ENCODE measurements at places on chromosomes 16 and 17.

DNA sequence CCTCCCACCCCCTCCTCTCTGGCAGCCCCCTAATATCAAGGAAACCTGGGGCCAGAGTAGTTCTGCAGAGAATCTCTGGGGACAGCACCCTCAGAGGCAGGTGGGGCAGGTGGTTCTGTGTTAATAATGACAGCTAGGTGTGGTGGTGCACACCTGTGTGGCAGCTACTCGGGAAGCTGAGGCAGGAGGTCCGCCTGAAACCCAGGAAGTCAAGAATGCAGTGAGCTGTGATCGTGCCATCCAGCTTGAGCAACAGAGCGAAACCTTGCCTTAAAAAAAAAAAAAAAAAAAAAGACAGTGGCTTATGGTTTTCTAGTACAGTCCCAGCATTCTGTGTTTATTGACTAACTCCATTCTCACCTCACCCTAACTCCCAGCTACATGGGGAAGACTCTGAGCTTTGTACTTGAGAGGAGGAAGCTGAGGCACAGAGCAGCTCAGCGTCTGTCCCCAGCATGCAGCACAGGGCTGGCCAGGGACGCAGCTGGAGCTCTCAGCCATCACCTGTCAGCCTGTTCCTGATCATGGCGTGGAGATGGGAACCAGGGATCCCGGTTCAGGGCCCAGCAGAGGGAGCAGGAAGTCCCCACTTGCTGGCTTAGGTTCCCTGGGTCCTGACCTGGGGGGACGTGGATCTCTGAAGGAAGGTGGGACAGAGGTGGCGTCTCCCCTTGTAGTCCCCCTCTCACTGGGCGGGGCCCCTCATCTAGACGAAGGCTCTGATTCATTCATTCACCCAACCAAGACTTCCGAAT is 6.1 kb downstream of the DBNDD1 start:
- DNase-seq, result no peak

GRCh38 chr16:3101018-3101840 is 2.1 kb upstream of the ZSCAN10 start:
- peak; percentile 62 for DNase-seq

DNA sequence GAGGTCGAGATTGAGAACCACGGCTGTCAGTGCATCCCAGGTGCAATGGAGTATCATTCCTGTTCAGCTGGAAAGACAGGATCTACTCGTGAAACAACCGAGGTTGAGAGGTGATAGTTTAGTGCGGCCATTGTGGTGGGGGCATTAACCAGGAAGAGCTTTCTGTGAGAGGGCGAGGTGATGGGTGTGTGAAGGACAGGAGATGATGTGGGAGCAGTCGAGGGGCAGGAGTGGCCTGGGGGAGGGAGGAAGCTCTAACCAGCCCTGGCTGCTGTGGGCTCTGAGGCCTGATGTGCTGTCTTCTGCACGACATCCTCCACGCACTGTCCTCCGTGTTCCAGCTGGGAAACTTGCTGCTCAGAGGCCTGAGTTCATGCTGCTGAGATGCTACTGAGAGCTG is 22.0 kb downstream of the GOSR2 start:
- no peak for DNase-seq

DNA sequence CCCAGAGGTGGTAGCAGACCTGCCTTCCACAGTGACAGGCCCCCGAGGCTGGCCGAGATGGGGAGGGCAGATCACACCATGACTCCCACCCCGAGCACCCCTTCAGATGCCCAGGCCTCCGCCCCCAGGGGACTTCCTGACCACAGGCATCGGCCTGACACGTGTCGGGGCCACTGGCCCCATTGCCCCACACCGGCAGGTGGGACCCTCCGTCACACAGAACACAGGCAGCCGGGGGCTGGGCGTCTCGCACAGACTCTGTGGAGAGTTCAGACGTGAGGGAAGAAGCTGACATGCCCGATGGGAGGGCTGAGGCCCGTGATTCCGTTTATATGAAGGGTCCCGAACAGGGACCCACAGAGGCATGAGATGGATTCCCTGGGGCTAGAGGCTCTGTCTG is 51.3 kb upstream of the GNG13 start:
- no peak for DNase-seq

DNA sequence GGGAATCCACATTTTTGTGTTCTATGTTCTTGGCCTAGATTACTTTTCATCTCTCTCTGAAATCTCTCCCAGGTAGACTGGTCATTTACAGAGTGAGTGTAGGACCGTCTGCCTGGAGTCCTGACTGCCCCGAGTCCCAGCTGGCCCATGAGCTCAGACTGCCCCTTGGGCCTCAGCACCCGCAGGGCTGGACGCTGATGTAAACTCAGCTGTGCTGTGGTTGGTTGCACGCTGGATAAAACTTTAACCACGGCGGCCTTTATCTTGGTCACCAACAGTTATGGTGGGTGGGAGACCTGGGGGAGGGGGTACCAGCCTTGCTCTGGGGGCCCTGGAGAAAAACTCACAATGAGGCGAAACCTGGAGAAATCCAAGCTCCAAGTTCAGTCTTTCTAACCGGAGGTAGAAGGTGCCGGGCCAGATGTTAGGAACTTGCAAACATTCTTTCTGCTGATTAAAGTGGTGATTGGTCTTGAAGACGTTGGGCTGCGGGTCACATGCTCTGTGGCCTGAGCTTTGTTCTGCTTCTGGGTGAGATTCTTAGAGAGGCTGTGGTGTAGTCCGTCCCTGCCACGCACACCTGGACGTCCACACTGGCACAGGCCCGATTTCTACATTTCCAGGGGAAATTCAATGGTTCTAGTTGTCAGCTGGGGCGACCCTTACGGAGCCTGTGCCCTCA is 6.9 kb downstream of the METRNL start:
- no peak for DNase-seq

DNA sequence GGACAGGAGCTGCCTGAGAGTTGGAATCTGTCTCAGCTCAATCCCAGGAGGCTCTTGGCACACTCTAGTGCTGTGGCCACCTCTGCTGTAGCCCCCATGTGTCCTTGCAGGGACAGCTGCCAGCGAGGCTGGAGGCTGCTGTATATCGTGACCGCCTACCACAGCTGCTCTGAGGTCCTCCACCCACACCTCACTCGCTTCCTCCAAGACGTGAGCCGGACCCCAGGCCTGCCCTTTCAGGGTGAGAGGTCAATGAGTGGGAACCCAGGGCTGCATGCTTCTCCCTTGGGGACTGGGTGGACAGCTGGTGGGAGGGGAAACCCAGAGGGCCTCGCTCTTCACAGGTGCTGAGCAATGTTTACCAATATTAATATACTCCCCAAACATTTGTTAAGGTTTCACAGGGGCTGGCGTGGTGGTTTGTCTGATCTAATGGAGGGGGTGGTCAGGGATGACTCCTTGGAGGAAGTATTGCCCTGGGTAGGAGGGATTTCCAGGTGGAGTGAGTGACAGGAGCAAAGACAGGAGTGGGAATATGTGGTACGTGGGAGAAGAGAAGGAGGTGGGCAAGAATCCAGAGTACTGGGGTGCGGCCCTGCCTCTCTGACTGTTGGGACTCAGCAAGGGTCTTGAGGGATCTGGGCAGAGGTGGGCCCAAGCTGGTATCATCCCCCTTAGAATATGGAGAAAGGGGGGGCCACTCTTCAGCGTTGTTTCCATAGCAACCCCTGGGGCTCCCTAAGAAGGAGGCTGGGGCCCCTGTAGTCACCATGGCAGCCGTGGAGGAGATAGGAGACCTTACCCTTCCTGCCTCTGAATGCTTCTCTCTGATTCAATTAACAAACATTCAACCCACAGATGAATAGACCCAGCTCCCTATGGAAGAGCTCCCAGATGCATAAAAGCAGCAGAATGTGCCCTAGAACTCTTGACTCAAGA is 22.2 kb upstream of the ALKBH5 start:
- DNase-seq, result no peak

DNA sequence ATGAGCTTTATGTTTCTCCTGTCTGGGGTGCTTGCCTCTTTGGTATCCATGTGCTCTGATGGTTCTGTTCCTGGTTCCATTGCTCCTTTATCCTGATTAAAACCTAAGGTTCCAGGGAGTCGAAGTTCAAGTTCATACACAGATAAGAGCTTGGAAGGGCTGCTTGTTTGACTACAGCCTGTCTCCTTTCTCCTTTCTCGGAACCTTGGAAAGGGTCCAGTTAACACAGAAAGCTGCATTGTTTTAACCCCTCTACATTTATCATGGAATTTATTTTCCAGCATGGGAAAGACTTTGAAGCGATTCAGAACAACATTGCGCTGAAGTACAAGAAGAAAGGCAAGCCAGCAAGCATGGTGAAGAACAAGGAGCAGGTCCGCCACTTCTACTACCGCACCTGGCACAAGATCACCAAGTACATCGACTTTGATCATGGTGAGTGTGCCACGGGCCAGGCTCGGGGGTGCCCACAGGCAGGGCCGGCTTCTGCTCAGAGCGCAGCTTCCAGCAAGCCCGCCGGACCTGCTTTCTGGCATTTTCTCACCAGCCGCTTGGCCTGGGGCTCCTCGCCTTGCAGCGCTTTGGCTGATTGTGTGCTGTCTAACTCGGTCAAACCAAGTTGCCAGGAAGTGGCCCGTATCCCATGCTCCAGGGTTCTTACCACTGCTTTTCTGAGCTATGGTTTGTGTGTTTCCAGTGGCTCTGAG is 19.9 kb downstream of the CRAMP1 start:
- no peak for DNase-seq

- no peak for DNase-seq
Observed at GRCh38 chr17:27552276-27552732, 78.7 kb upstream of the LGALS9 start.

DNA sequence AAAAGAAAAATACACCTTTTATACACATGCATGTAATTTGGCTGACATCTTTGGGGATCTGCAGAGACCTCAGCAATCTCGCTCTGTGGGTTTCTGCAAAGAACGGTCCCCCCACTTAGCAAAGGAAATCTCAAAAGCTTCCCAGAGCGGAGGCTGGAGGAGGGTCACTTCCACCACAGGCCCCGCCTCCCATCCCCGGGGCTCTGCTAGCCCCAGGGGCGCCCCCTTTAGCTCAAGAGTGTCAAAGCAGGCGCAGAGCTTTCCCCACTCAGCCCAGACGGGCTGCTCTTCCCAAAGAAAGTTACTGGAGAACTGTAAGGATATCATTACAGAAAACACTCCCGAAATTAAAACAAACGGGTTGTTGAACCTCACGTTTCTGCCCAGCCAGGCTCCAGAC is 11.4 kb downstream of the SLC13A5 start:
- peak; percentile 27 for DNase-seq

- DNase-seq, result no peak
Observed at GRCh38 chr16:27193300-27193990, 9.9 kb upstream of the KDM8 start.

GRCh38 chr17:75897160-75898019 is 639 bp upstream of the TRIM65 start:
- no peak for DNase-seq

- no peak for DNase-seq
Observed at GRCh38 chr17:82419540-82419939, 1.2 kb upstream of the OGFOD3 start.

DNA sequence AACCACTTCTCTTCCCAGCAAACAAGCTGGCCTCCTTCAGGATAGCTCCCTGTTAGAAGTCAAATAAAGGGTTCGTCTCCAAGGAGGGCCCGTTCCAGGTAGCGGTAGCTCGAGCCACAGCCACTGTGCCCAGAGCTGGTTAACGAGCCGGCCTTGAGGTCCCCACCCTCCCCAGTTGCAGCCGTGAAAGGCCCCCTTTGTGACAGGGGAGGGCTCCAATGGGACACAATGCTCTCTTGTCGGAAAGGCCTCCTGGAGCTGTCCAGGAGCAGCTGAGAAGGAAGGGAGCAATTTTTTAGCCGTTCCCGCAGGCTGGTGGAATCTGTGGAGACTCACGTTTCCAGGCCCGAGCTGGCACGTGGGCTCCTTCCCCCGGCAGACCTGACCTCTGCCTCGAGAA is 29.9 kb upstream of the FOXF1 start:
- no peak for DNase-seq

DNA sequence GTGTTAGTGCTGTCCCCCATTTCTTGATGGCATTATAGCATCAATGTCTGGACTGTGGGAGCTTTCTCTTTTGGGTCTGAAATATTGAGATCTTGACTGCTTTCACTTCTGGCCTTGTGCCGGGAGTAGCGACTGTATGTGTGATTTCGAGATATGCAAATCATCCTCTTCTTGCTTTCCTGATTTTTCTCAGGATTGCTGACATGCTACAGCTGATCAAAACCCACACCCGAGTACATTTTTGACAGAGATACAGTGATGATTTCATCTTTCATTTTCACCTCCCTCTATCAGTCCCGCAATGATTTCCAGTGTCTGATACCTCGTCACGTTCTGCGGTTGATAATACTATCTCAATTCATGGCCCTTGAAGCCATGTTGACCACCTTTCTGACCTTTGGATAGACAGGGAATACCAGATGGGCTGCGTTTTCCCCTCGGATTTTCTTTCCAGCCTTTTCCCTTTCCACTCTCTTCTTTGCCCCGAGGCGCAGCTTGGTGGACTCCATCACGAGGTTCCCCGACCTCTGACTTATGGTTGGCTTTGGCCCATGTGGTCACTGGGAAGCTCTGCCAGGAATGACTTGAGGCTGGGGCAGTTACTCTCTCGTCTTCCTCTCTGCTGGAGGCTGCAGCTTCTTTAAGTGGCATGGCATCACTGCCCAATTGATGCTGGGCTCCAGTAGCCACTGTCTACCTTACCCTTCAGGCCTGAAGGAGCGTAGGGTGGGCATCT is 184.4 kb downstream of the SNX29 start:
- DNase-seq, result no peak

DNA sequence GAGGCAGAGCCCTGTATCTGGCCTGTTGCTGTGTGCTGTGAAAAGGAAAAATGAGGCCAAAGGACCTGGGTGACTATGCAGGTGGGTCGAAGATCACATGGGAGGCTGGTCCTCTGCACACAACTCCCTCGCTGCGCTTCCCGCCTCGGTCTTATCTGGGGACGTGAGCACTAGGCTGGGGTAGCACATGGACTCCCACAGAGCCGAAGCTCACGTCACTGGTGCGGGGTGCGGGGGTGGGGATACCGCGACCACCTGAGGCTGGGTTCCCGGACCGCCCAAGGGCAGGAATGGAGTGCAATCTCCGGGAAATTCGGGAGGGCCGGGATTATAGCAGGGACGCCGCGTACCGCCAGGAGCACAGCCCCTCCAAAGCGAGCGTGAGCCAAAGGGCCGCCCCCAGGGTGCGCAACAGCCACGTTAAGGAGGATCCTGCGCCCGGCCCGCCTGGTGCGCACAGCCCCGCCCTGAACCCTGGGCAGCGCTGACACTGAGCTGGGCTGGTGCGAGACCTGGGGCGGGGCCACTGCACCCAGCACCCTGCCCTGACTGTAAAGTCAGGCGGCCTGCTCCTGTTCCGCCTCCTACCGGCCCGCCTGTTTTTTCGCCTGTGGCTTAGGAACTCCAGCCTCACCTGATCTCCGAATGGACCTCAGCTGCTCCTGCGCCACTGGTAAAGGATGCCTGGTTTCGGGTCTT is 4.8 kb downstream of the MT1A start:
- DNase-seq, result peak; percentile 80

- DNase-seq, result no peak
Observed at GRCh38 chr16:72480911-72481310, 309.0 kb upstream of the PMFBP1 start.
